ENCODE measurements at places on chromosomes 7 and 10.

DNA sequence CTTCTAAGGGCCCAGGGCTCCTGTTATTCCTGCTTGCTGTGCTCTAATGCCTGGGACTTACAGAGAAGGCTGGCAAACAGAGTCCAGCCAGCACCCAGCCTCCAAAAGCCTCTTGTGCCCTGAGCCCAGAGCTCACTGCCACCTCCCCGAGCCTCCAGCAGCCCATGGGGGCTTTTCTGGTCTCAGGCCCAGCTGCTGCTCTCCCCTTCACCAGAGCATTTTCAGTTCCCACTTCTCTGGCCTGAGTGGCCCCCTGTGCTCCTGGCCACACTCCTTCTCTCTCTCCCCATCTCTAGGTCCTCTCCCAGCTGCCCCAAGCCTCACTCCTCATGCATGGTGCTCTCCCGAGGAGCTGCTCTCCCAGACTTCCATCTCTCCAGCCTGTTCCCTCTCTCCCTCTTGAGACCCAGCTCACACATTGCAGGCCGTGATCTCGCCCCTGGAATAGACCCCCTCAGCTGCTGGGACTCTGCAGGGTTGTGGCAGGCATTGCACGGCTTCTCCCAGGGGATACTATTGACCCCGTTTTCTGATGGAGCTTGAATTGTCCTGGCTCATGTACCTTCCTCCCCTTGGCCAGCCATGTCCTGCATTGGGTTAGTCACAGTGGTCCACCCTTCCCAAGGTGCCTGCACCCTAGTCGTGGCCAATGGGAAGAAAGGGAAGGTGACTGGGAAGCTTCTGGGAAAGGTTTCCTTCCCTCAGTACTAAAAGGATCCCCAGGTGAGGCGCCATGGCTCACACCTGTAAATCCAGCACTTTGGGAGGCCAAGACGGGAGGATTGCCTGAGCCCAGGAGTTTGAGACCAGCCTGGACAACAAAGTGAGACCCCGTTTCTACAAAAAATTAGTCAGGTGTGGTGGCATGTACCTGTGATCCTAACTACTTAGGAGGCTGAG is 9.0 kb upstream of the RASSF4 start:
- no peak for DNase-seq

- no peak for DNase-seq
These were observed 187.9 kb downstream of the CDC14C start for GRCh38 chr7:49112222-49112621.

- DNase-seq: no peak
These were observed 265.0 kb downstream of the CAMK1D start for GRCh38 chr10:12614177-12614995.

- DNase-seq: peak; percentile 68
These were observed 64.5 kb downstream of the MCMBP start for GRCh38 chr10:119807960-119808697.

GRCh38 chr7:26265499-26266075 is 26.1 kb upstream of the SNX10 start:
- DNase-seq: no peak

DNA sequence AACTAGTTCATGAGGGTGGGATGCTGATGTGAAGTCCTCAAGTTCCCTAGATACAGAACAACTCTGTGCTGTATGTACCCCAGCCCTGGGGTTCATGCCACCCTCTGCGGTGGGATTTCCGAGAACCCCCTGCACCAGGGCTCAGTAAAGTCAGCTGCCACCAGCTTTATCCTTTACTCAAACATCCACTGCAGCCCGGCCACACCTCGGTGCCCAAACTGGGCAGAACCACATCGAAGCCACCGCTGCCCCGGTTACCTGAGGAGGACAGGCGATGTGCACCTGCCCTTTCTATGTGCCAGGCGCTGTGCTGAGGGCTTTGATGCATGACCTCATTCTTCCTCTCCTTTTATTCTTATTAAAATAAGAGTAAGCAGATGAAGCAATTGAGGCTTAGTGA is 9.9 kb upstream of the CALML5 start:
- DNase-seq: no peak

GRCh38 chr10:92091965-92092364 is 168.4 kb downstream of the BTAF1 start:
- no peak for DNase-seq

DNA sequence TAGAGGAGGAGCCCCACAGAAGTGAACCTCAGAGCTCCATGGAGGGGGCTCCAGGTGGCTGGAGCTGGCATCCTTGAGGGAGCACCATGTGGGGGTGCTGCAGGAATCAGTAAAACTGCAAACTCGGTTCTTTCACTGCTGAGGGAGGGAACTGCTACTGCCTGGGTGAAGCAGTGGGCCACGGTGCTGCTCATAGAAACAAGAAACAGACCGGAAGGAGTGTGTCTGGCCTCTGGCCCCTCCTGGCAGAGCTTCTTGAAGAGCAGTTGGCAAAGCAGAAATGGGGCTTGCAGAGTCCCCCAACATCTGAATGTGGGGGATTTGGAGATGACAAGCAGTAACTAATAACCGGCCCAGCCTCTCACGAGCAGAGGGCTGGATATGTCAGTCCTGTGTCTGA is 23.8 kb downstream of the TACC2 start:
- no peak for DNase-seq

GRCh38 chr10:42637648-42638054 is 719 bp downstream of the ZNF33B start:
- no peak for DNase-seq

- DNase-seq: peak; percentile 53
These were observed 41.4 kb downstream of the COL1A2 start for GRCh38 chr7:94436018-94436604.

DNA sequence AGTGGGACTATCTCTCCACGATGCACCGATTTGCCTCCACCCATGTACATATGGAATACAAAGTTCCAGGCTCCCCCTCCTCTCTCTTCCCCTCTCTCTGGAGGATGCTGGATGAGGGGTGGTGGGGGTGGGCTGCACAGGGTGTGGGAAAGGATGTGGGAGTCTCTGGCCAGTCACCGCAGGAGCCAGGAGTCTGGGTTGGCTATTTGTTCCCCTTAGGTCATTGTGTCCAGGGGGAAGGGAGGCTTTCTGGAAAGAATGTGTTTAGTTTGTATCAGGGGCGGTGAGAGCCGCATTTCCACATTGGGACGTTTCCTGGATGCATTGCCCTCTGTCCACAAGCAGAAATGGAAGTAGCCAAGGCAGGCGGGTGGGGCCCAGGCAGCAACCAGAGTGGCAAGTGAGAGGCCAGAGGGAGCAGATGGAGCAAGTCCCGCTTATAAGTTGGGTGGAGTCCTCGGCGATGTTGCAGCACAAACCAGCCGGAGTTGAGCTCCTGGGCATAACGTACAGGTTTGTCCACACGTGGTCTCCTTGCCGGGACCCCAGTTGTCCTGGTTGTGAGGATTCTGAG is 63.3 kb downstream of the ZNF777 start:
- DNase-seq: no peak

DNA sequence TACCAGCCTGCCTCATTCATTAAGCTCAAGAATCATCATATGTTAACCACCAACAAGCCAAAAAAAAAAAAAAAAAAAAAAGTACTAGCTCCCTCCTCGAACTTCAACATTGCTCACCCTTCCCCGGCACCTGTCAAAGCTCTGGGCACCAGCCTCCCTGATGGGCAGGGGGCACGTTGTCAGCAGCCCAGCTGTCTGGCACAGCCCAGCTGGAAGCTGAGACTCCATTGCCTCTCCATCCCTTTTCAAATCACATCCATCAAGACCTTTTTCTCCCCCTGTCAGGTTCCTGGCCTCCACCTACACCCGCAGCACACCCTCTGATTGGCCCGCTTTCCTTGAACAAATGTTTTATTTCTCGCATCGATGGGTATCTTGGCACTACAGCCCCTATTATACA is 913.3 kb upstream of the AUTS2 start:
- DNase-seq: no peak

- DNase-seq: no peak
These were observed 68.9 kb downstream of the MET start for GRCh38 chr7:116740755-116741462.

DNA sequence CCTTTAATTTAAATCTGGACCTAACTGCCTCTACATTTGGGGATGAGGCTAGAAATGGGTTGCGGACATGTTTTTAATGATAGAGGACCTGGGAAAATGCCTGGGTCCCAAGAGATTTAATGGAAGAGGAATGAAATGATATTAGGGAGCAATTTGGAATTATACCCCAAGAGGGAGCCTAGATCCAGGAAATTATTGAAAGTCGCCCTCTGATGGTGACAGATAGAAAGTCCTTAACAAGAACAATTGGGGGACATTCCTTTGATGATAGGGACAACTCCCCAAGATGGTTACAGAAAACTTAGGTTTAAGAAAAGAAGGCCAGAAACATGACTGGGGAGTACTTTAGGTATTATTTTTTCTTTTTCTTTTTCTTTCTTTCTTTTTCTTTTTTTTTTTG is 9.5 kb upstream of the TSGA13 start:
- DNase-seq: no peak

GRCh38 chr7:26705567-26705966 is 158.8 kb downstream of the SKAP2 start:
- DNase-seq: peak; percentile 89

Data from GM04504 (cell line).